T47D (cell line): ENCODE measurements at places on chromosomes 5 and 9.

- no peak for DNase-seq
Observed at GRCh38 chr5:34826347-34826746, 12.6 kb upstream of the TTC23L start.

DNA sequence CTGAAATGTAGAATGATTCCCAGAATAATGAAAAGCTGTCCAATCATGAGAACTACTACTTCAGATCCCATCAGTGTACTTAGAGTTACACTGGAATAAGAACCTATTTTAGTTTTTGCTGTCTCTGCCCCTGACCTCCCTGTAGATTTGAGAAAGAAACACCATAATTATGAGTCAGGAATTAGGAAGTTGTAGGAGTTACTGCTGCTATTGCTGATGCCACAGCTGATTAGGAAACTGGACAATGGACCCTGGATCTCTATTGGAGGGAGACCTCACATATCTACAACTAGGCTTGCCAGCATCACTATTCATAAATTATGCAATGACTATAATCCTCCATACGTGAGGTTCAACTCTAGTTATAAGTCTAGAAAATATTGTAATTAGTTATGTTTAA is 48.8 kb upstream of the EDIL3 start:
- no peak for DNase-seq

- no peak for DNase-seq
Observed at GRCh38 chr5:82719368-82719767, 357.8 kb downstream of the TMEM167A start.

DNA sequence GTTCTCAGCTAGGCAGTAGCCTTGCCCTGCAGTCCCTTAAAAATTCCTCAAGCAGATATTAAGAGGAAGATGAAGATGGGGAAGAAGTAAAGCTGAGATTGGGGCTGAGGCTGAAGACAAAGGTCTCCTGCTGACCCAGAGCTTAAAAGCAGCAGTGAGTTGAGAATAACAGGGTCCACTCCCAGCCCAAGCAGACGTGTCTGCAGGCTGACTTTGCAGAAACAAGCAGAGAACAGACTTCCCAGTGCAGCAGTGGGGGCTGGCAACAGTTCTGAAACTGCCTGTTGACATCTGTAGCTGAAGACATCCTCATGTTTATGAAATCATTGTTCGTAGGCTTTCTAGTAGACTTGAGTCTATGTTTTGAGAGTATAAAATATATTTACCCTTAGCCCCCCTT is 1.1 kb downstream of the CTXN3 start:
- DNase-seq, result no peak

DNA sequence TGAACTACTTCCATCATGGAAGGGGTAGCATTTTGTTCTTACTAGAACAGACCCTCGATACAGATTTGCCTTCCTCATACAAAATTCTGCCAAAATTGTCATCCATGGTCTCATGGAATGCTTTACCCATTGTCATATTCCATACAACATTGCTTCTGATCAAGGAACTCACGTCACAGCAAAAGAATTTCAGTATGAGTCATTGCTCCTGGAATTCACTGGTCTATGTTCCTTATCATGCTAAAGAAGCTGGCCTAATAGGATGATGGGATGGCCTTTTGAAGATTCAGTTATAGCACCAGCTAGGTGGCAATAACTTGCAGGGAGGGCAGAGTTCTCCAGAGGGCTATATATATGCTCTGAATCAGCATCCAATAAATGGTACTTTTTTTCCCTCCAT is 18.2 kb upstream of the FNIP1 start:
- DNase-seq, result no peak

DNA sequence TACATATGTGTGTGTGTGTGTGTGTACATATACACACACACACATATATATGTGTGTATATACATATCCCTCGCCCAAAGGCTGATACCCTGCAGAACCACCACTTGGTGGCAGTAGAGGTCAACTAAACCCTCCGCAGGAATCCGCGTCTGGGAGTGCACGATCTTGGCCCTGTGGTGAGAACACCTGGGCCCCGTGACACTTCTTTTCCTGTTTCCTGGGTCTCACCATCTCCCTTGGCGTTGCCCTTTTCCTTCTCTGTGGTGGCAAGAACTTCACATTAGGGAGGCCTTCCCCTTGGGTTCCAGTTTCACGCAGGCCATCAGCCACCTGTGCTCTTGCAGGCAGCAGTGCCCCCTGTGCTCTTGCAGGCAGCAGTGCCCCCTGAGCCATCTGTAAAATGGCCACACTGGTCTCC is 8.2 kb downstream of the IL9 start:
- DNase-seq, result peak; percentile 87

DNA sequence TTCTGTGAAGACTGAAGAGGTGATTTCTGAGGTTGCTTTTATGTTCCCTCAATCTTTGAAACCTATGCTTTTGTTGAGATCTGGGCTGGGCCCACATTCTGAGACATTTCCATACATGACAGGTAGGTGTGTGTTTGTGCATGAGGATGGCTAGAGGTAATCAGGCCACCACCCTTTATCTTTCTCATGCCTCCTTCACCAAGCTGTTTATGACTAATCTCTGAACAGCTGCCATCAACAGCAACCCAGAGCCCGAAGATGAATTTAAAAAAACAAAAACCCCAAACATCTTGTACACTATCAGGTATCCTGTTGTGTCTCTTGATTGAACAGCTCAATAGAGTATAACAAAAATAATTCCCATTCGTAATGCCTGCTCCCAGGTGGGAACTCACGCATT is 12.6 kb upstream of the C5orf46 start:
- no peak for DNase-seq

GRCh38 chr9:85248514-85249312 is 493.0 kb downstream of the AGTPBP1 start:
- no peak for DNase-seq

- no peak for DNase-seq
Observed at GRCh38 chr5:135739383-135739981, 95.0 kb upstream of the SLC25A48 start.

DNA sequence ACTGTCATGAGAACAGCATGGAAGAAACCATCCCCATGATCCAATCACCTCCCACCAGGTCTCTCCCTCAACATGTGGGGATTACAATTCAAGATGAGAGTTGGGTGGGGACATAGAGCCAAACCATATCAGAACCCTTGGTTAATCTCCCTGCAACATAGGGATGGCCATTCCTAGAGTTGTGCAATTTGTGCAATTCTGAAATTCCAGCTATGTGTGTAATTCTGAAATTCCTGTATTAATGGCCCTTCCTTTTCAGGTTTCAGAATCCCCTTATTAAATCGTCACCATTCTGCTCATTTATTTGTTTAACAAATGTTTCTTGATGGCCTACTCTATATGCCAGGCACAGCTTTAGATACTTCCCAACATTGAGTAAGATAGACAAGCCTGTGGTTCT is 282.6 kb downstream of the SMARCA2 start:
- DNase-seq, result no peak

GRCh38 chr9:132978451-132979131 is at the start of gene GFI1B:
GFI1B (plus strand) TSS chr9:132978694; CDS start chr9:132986679, 7,985 bp downstream.
- DNase-seq, result no peak

GRCh38 chr9:78973907-78974306 is 597.9 kb upstream of the TLE4 start:
- DNase-seq, result no peak

- DNase-seq, result no peak
Observed at GRCh38 chr9:94995048-94995693, 268.7 kb downstream of the AOPEP start.

- no peak for DNase-seq
Observed at GRCh38 chr5:111398013-111398412, 114.3 kb downstream of the STARD4 start.

GRCh38 chr5:117118499-117118898 is 543.9 kb upstream of the SEMA6A start:
- DNase-seq, result no peak

DNA sequence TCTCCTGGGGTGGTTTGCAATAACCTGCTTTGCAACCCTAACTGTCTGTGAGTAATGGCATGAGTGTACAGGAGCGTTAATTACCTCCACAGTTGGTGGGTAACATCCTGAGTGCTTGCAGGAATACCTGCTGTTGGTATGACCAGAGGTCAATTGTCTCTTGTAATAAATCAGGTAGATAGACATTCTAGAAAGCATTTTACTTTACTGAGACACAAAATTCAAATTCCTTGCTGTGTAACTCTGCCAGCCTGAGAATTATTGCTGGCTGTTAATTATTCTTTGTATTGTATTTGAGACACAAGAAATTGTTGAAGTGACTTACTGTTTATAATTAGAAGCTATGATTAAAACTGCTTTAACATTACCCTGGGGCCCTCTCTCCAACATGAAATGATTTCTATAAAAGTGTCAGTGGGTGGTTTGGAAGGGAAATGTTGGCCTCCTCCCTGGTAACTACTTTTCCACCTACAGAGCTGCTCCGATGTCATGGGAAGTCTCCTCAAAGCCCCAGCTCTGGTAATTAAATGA is 150.8 kb upstream of the ADCY2 start:
- no peak for DNase-seq

GRCh38 chr5:99320436-99320835 is 391.6 kb upstream of the CHD1 start:
- DNase-seq, result peak; percentile 46

- DNase-seq, result no peak
Observed at GRCh38 chr9:134544388-134545214, 97.0 kb upstream of the COL5A1 start.

- no peak for DNase-seq
Observed at GRCh38 chr9:82732928-82733327, 330.0 kb downstream of the RASEF start.

- DNase-seq, result peak; percentile 48
Observed at GRCh38 chr5:119269061-119269944, 86.5 kb upstream of the TNFAIP8 start.

- DNase-seq, result no peak
Observed at GRCh38 chr5:54531546-54531945, 14.0 kb downstream of the SNX18 start.

DNA sequence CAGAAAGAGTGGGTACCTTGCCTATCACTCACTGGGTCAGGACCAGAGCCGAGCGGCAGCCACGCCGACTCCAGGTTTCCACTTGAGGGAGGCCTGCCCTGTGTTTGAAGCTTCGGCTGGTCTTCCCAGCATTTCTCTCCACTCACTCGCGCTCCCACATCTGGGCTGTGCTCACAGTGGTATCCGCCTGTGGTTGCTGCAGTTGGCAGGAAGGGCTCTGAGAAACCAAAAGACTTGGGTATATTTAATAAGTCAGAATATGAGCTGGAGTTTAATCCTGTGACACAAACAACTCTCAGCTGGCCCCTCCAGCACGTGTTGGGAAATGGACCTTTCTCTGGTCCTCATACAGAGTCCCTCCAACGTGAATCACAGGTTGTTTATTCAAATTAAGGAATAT is 70.9 kb downstream of the SPRY4 start:
- no peak for DNase-seq

- no peak for DNase-seq
Observed at GRCh38 chr9:29432191-29432590, 1858.9 kb upstream of the C9orf72 start.

- no peak for DNase-seq
Observed at GRCh38 chr5:143456952-143457547, 53.6 kb upstream of the NR3C1 start.

DNA sequence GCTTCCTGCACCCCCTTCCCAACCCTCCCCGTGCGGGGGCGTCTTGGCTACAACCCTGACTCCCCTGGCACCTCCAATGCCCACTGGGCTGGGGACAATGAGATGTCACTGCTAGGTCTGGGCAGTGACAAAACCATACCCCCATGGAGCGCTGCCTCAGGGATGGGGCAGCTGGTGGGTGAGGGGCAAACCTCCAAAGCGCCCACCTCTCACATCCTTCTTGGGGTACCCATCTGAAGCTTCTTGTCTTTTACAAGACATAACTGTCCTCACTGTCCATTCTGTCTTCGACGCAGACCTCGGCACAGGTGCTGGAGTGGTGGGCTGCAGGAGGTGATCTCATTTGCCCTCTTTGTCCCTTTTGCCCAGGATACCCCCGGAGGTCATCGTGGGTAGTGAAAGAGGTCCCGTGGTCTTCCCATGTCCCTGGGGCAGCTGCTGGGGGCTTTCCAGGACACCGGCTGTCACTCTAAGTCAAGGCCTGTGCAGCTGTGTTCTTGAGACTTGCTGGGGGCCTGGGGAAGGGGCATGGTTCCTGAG is 27.8 kb upstream of the CSF1R start:
- DNase-seq, result no peak

- no peak for DNase-seq
Observed at GRCh38 chr5:143734456-143734780, 77.5 kb upstream of the HMHB1 start.

GRCh38 chr9:138013836-138014562 is 136.4 kb downstream of the CACNA1B start:
- DNase-seq, result no peak

DNA sequence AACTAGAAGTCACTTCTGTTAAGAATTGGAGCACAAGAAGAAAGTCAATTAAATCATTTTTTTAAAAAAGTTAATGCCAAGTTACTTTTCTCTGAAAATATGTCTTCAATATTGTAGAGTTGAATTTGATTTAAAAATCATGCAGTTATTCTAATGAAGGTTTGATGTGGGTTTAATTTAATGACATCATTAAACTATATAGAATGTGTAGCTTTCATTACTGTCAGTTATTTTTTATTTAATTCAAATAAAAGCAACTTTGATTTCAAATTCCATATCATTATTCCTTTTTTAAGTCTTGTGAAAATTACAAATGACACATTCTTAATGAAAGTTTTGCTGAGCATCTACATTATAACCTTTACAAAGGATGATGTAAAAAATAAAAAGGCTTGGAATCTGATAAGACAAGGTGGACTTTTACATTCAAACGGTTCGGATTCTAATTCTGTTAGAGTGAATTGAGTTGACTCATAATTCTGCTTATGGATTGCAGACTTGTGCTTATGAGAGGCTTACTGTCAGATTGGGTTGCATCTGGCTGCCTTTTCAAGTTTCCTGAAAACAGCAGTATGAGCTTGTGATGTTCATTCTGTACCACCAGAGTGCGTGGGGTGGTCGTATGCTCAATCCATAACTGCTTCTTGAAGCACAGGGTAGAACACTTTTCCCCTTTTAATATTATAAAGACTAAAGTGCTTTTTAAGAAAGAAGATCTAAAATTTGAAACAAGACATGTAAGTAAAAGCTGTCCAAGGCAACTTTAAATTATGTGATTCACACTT is 253.0 kb upstream of the ARRDC3 start:
- no peak for DNase-seq

GRCh38 chr9:6575324-6576034 is 70.0 kb downstream of the GLDC start:
- no peak for DNase-seq

GRCh38 chr9:69376651-69377050 is 51.6 kb downstream of the ENTREP1 start:
- no peak for DNase-seq

GRCh38 chr9:106228861-106229260 is 534.5 kb downstream of the TMEM38B start:
- no peak for DNase-seq

GRCh38 chr9:89655056-89655989 is 50.5 kb downstream of the GADD45G start:
- DNase-seq, result no peak

- no peak for DNase-seq
Observed at GRCh38 chr9:101739311-101739710, 864 bp upstream of the GRIN3A start.

- DNase-seq, result no peak
Observed at GRCh38 chr5:158121678-158122077, 262.7 kb upstream of the CLINT1 start.

- DNase-seq, result no peak
Observed at GRCh38 chr9:105216440-105217178, 27.8 kb upstream of the SLC44A1 start.
